Fibroblast of skin of left biceps (primary cell): ENCODE measurements at places on chromosomes 5 and 9.

DNA sequence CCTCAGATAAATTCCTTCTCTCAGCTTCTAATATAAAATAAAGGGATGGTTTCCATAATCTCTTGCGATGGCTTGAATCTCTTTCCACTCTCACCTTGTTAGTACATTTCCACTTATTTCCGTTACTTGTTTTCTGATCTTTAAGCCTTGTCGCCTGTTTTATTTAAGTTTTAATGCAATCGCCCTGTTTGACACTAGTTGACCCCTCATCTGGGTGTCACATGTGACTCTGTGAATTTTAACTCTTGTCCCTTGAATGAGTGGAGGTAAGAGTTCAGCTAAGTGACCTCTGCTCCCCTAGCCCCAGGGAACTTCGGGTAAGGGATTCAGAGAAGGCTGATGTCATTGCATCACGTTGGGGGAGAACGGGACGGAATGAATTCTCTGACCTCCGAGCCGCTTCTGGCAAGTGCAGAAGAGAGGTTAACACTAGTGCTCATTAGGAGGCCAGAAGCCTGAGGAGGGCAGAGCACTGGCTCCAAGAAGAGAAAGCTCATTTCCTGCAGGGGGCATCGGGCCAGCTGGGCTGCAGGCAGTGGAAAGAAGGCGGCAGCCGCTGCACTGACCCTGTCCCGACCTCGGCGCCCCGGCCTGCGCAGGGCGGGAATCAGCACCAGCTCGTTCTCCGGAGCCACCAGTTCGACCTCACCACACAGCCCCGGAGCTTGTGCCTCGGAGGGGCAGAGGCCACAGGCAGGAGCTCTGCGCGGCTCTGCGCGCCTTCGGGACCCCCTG is 569 bp downstream of the HINT2 start:
- DNase-seq: no peak

GRCh38 chr9:98504298-98505282 is 204.1 kb downstream of the GABBR2 start:
- DNase-seq: no peak

- no peak for DNase-seq
These were observed 99.1 kb upstream of the ABCA1 start for GRCh38 chr9:105027084-105027483.

DNA sequence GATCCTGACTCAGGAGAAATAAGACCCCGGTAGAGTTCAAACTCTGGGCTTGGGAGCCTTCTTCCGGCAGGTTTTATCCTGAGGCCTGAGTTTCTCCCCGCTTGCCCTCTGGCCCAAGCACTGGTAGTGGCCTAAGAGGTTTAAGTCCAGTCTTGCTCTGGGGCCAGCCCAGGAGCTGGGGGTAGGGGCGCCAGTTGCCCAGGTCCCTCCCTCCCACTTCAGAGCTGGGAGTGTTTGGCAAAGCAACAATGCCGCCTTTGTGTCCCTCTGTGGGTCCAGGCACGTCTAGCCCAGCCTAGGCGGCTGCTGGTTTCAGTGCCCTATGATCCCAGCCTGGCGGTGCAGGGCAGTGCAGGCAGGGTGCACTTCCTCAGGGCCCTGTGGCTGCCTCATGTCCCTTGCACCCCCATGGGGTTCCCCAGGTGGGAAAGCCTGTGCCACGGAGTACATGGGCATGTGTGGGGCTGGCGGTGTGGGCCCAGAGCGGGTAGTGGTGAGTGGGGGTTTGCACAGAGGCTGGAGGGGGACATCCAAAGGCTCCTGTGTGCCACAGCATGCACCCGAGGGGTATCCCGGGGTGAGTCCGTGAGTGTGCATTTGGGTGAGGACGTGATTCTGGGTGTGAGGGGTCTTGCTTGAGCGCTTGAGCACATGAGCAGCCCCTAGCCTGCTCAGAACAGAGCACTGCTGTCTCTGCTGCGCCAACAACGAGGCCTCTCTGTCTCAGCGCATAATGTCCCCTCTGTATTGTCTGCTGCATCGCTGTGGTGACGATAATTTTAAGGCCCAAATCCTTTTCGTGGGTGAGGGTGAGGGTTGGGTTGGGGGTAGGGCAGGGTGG is 61.7 kb upstream of the PSD2 start:
- DNase-seq: no peak

DNA sequence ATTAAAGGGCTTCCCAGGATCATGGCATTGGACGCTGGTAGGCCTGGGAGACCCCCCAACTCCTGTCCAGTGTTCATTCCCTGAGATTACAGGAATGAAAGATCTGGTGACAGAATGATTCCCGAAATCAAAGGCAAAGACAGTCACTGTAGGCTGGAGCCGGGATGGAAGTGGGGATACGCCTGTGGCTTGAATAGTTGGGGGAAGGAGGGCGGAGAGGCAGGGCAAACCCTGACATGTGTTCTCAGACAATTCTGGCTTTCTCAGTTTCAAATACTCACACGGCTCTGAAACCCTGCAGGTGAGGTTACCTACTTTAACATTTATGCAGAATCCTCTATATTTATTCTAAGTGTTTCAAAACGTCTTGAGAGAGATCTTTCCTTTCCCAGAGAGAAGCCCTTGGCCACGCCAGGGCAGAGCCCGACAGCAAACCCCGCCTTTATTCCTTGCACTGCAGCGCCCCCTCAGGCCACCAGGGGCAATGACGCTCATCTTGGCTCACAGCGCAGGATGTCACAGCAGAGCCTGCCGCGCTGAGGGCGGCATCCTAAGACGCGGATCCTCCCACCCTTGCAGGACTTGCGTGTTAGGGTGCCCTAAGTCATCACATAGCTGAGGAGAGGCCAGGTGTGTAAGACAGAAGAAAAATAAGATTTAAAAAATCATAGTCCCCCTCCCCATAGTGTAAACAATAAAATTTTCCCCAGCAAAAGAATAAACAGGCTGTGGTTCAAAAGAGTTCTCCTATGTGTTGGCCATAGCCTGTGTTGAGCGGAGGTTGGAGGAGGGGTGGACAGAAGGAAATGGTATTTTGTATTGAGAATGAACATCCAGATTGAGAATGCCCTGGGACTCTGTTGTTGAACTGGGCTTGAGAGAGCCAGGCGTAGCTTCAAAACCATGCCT is 284.5 kb downstream of the NTRK2 start:
- DNase-seq: peak; percentile 5

DNA sequence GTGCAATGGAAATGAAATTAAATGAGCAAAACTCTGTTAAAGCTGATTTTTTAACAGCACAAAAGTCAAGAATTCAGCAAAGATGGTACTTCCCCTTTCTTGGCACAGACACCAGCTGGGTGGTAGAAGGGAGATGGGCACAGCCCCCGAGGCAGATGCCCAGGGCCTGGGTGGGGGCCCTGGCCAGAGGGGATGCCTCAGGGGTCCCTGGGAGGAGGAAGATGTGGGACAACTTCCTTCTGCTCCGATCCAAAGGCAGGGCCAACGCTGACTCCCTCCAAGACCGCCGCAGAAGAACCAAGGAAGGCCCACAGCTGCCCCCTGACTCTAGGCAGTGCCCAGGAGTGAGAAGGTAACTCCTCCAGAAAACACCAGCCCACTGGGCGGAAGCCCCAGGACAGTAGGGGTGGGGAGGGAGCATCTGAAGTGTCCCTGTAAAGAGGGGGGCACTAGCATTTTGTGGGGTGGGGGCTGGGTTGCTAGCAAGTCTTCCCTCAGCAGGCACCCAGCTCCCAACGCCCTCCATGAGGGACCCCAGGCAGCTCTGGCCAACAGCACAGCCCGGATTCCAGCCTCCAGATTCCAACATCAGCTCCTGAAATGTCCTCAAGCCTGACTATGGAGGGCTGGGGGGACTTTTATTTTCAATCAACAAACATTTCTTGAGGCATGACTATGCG is 4.9 kb downstream of the NACC2 start:
- no peak for DNase-seq
